ENCODE measurements at places on chromosomes 7 and 10. TPM values are rescaled to one million over a fixed set of nuclear protein-coding genes. Genes with fewer than 3 reads are reported as not detected.

RAB19 gene
- total RNA-seq: 45.5 TPM

LIPJ gene
- total RNA-seq: 2.3 TPM

C10orf62 gene
- total RNA-seq: 1.0 TPM

NOLC1 gene
- total RNA-seq: 80.8 TPM

NPY4R2 gene
- total RNA-seq: not detected

TFAM gene
- total RNA-seq: 31.5 TPM

NACAD gene
- total RNA-seq: 0.54 TPM

CDC14C gene
- total RNA-seq: not detected

KEL gene
- total RNA-seq: 0.45 TPM

GLCCI1 gene
- total RNA-seq: 115 TPM

OR2A1 gene
- total RNA-seq: not detected

MBLAC1 gene
- total RNA-seq: 12.5 TPM

HOXA13 gene
- total RNA-seq: not detected

GRCh38 chr10:123553810-123554430 lies 112.2 kb upstream of the GPR26 start:
- no peak overlapping the region for H3K4me3 ChIP-seq
- H3K27me3 ChIP-seq: no peaks in the 10 kb centered on the region
- H3K27ac ChIP-seq: no peak overlapping the region
- no peak for DNase-seq
- H3K4me1 ChIP-seq: no peaks in the 10 kb centered on the region

DNA sequence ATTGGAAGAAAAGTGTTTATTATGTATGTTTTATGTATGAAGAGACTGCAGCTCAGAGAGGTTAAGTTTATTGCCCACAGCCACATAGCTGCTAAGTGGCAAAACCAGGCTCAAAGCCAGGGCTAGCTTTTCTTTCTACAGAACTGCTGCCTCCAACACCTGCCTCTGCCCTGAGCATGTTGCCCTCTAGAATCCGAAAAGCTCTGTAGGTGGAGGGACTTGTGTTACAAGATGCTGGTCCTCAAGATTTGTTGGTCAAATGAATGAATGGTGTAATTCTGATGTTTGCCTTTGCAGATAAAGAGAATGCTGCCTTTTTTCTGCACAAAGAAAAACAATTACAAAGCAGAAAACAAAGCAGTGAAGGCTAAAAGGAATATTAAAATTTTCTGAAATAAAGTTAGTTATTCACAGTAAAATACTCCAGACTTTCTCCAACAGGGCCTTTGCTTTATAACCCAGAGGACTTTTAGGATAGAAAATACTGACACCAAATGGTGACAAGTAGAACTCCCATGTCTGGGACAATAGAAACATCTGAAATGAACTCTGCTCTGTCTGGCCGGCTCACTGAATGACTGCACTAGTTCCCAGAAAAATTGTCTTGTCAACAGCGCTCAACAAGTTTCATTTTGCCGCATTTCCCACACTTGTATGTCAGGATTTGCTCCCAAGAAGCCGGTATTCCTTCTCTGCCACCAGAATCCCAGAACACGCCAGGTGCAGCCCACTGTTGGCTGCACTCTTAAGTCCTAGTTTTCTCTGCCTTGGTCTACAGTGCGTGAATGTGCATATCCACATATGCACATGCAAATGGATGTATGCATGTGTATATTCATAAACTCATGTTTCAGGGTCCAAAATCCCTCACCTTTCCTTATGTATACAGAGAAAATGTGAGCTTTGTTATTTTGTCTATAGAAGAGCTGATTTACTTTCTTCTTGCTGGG lies 11.0 kb upstream of the DNTT start:
- DNase-seq: no peak
- no peak overlapping the region for H3K4me3 ChIP-seq
- H3K27me3 ChIP-seq: no peaks in the 10 kb centered on the region
- no peaks in the 10 kb centered on the region for H3K36me3 ChIP-seq

- H3K27ac ChIP-seq: no peak overlapping the region
- H3K36me3 ChIP-seq: no peaks in the 10 kb centered on the region
- H3K27me3 ChIP-seq: no peaks in the 10 kb centered on the region
- H3K4me3 ChIP-seq: no peak overlapping the region
Observed at GRCh38 chr10:7184660-7185366, 226.0 kb downstream of the SFMBT2 start.

DNA sequence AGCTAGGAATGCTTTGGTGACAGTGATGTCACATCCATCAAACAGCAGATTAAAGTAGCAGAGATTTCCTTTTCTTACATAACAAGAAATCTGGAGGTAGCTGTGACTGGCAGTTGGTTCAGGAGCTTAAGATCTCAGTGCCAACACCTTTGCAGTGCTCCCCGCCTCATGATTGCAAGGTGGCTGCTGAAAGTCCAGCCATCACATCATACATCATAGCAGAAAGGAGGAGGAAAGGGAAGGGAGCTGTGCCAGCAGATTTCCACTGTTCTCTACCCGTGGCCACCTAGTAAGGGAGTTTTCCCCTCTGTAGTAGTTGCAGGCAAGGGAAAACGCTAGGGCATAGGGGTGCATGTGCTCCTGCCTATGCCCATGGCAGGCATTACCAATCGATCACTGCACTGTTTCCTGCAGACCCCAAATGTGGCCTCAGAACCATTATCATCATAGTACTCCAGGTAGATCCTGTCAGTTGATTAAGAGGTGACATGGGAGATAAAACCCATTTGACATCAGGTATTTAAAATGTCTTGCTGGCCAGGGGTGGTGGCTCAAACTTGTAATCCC lies 57.9 kb upstream of the GTF2IRD1 start:
- H3K27ac ChIP-seq: no peak overlapping the region
- no peak overlapping the region for H3K4me3 ChIP-seq
- no peaks in the 10 kb centered on the region for H3K36me3 ChIP-seq
- no peaks in the 10 kb centered on the region for H3K4me1 ChIP-seq
- DNase-seq: no peak

GRCh38 chr7:68038621-68039314 lies 1042.1 kb downstream of the TYW1 start:
- H3K27ac ChIP-seq: no peak overlapping the region
- no peaks in the 10 kb centered on the region for H3K36me3 ChIP-seq
- no peaks in the 10 kb centered on the region for H3K4me1 ChIP-seq
- no peak overlapping the region for H3K4me3 ChIP-seq
- DNase-seq: no peak

DNA sequence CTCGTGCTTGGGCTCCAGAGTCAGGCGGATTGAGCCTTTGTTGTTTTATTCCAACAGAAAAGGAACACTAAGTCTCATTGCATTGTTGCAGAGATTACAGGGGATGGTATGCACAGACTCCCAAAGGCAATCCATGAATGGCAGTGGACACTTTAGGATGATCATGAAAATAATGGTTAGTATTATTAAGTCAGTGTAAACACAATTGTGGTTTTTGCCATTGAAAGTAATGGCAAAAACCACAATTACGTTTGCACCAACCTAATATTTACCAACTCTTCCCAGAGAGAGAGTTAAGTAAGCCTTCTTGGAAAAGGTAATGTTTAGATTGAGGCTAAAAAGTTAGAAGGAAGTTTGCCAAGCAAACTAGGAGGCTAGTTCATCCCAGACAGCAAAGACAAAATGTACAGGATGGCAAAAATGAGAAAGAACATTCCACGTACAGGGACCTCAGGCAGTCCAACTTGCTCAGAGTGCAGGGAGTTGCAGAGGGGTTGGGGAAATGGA lies 72.9 kb upstream of the AMPH start:
- H3K4me3 ChIP-seq: no peak overlapping the region
- DNase-seq: no peak
- H3K36me3 ChIP-seq: no peaks in the 10 kb centered on the region
- no peaks in the 10 kb centered on the region for H3K27me3 ChIP-seq
- no peaks in the 10 kb centered on the region for H3K4me1 ChIP-seq

DNA sequence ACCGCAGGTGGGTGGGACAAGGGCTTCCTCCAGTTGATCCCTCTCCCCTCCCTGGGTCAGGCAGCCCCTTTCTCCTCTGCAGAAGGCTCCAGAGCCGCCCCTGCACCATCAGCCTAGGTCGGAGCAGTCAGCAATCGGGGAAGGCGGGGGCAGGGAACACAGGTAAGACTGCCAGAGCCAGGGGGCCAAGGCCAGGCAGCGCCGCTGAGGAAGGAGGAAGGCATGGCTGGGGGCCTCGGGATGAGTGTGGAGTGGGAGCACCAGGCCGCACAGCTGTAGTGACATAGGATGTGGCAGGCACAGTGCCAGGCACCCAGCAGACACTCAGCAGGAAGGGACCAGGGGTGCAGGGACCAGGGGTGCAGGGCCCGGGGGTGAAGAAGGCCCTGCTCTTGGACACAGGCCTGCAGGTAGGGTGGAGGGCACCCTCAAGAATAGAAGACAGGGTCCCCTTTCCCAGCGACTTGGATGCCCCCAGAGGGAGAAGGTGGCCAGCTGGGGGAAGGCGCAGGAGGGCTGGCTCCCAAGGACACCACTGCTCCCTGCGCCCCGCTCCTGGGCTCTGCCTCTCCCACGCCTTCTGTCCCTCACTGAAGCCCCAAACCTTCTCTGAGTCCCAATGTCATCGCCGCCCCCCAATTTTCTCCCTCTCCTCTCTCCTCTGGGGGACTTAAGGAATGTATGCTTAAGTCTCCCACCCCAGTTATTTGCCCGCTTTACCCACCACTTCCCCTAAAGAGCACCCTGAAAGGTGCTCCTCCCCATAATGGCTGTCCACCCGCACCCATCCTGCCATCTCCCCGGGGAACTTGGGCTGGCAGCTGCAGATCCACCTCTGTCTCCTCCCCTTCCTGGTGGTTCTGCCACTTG lies 38.5 kb downstream of the CAMK2B start:
- no peak overlapping the region for H3K4me3 ChIP-seq
- DNase-seq: peak; percentile 1
- H3K36me3 ChIP-seq: no peaks in the 10 kb centered on the region
- H3K4me1 ChIP-seq: no peaks in the 10 kb centered on the region

- no peak overlapping the region for H3K27ac ChIP-seq
- no peaks in the 10 kb centered on the region for H3K4me1 ChIP-seq
- no peak for DNase-seq
Observed at GRCh38 chr10:15123749-15124184, 26.6 kb downstream of the RPP38 start.

GRCh38 chr7:98107313-98107721 lies 655 bp downstream of the LMTK2 start:
- peaks cover 13% of the 10 kb centered on the region for H3K4me1 ChIP-seq
- H3K27ac ChIP-seq: no peak overlapping the region
- no peaks in the 10 kb centered on the region for H3K27me3 ChIP-seq
- DNase-seq: peak; percentile 34

- DNase-seq: no peak
- no peaks in the 10 kb centered on the region for H3K4me1 ChIP-seq
- no peaks in the 10 kb centered on the region for H3K27me3 ChIP-seq
- no peaks in the 10 kb centered on the region for H3K36me3 ChIP-seq
- H3K27ac ChIP-seq: no peak overlapping the region
- no peak overlapping the region for H3K4me3 ChIP-seq
Observed at GRCh38 chr7:28358423-28358868, 53.9 kb upstream of the CREB5 start.

GRCh38 chr7:149865437-149865836 lies 8.3 kb upstream of the ATP6V0E2 start:
- no peak overlapping the region for H3K4me3 ChIP-seq
- no peak for DNase-seq
- no peak overlapping the region for H3K27ac ChIP-seq
- peaks cover 12% of the 10 kb centered on the region for H3K4me1 ChIP-seq
- H3K27me3 ChIP-seq: no peaks in the 10 kb centered on the region
- H3K36me3 ChIP-seq: peaks cover 20% of the 10 kb centered on the region

GRCh38 chr7:35747611-35748010 lies 52.7 kb upstream of the HERPUD2 start:
- no peak for DNase-seq
- no peaks in the 10 kb centered on the region for H3K4me1 ChIP-seq
- H3K27me3 ChIP-seq: no peaks in the 10 kb centered on the region
- H3K36me3 ChIP-seq: no peaks in the 10 kb centered on the region
- no peak overlapping the region for H3K4me3 ChIP-seq

DNA sequence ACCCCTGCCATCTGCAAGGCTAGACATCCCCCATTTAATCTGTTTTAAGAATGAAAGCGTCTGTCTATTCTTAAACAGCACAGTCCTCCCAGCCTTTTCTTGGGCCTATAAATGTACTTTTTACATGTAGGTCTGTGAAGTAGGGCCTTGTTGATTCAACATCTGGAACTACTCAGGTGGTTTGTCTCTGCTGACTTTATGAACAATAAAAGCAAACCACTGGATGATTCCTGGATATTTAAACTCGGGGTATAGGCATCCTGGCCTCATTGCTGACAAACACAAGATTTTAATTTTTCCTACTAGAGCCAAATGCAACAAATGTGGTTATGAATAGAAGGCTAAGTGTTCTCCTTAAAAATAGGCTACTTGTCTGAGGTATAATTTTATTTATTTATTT lies 198.3 kb downstream of the WDR11 start:
- no peaks in the 10 kb centered on the region for H3K4me1 ChIP-seq
- H3K4me3 ChIP-seq: no peak overlapping the region
- H3K27ac ChIP-seq: no peak overlapping the region

DNA sequence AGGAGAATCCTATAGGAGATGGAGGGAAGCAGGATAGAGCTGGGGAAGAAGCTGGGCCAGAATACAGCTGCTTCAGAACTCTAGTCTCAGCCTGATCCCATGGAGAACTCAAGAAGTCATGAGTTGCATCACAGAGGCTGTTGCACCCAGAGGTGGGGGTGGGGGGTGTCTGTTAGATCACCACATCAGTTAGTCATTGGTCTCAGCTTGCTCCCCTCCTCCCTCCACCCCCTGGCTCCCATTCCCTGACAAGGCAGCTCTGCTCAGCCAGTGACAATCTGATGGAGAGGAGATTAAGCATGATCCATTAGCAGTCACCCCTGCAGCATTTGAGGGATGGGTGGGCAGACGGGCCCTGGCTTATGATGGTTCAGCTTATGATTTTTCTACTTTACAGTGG lies 58.4 kb upstream of the FGL2 start:
- no peak overlapping the region for H3K4me3 ChIP-seq
- no peak overlapping the region for H3K27ac ChIP-seq
- DNase-seq: no peak
- no peaks in the 10 kb centered on the region for H3K36me3 ChIP-seq
- H3K4me1 ChIP-seq: no peaks in the 10 kb centered on the region

- no peaks in the 10 kb centered on the region for H3K4me1 ChIP-seq
- DNase-seq: no peak
- H3K4me3 ChIP-seq: no peak overlapping the region
Observed at GRCh38 chr7:158053183-158053915, 534.3 kb downstream of the PTPRN2 start.
